ENCODE measurements at places on chromosomes 13 and 19.

- DNase-seq = no peak
These were observed 324.6 kb downstream of the SHISA2 start for GRCh38 chr13:25727250-25727649.

DNA sequence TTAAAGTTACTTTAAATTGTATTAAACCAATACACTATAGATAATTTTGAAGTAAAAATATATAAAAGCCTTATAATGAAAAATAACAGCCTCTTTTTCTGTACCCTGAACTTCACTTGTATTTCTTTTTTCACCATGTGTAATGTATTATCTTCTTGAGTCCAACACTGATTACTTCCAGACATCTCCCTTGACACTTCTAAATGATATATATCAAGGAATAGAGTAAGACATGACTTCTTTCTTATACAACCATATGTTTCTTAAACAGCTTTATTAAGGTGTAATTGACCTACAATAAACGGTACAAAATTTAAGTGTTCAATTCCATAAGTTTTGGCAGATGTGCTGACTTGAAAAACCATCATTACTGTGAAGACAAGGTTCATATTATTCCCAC is 531.9 kb downstream of the OLFM4 start:
- DNase-seq = no peak

GRCh38 chr13:36915106-36915505 is 4.9 kb downstream of the SMAD9 start:
- DNase-seq = no peak

DNA sequence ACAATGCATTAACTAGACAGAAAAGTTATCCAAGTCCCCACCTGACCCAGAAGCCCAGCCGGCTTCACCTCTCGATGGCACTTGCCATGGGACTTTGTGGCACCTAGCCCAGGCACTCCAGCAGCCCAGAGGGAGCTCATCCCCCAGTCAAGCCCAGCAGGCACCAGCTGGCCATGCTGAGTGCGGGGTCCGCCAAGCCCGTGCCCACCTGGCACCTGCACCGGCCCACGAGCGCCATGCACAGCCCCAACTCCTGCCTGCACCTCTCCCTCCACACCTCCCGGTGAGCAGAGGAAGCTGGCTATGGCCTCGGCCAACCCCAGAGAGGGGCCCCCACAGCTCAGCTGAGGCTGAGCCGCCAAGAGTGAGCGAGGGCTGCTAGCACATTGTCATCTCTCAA is 1759.1 kb downstream of the OLFM4 start:
- DNase-seq = no peak

DNA sequence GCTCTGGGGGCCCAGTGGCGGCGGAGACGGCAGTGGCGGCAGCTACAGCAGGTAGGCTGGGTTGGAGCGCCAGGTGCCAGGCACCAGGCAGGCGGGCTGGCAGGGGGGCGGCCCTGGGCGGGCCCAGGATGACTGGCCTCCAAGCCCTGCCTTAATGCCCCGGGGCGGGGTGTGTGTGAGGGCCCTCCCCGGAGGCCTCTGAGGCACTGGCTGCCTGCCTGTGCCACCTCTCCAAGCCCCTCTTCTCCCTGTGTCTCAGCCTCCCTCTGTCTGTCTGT is at the start of gene KLK11:
KLK11 (minus strand) TSS at position 63 of the 278 bp plus-strand sequence. CDS start 985 bp downstream, outside the sequence.
- DNase-seq = no peak

Measured in GM04504 (cell line).